ENCODE measurements at places on chromosomes 6 and 20. TPM values are rescaled to one million over a fixed set of nuclear protein-coding genes. Genes with fewer than 3 reads are reported as not detected.

DNA sequence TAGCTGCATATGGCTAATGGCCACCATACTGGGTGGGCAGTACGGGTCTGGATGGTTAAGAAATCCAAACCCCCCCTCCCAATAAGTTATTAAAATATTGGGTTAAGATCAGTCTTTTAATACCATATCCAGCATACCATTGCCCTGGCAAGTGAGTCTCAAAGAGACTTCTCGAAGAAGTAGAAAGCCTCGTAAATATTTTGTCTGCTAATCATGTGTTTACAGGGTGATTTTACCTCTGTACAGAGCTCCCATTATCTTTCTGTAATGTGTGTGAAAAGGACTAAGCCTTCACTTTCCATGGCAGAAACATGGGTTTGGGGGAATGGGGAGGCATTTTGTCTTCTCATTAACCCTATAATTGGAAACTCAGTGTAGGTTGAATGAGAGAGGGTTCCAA lies 174.7 kb upstream of the LAMP5 start:
- no peak for DNase-seq

DNA sequence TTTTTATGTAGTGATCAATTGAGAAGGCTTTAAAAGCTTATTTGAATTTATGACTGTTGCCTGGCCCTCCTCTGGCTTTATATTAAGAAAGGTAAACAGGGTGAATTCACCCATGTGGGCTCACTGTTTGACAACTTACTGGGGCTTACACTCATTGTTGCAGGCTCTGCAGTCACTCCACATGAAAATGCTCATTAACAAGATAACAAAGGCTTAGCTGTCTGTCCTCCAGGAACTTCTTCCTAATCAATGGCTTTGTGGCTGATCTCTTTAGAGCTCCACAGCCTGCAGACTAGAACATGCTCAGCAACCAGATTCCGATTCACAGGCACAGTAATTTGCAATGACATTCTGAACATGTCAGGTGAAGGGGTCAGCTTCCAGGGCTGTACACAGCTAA lies 323.2 kb upstream of the MAN1A1 start:
- DNase-seq = no peak

DNA sequence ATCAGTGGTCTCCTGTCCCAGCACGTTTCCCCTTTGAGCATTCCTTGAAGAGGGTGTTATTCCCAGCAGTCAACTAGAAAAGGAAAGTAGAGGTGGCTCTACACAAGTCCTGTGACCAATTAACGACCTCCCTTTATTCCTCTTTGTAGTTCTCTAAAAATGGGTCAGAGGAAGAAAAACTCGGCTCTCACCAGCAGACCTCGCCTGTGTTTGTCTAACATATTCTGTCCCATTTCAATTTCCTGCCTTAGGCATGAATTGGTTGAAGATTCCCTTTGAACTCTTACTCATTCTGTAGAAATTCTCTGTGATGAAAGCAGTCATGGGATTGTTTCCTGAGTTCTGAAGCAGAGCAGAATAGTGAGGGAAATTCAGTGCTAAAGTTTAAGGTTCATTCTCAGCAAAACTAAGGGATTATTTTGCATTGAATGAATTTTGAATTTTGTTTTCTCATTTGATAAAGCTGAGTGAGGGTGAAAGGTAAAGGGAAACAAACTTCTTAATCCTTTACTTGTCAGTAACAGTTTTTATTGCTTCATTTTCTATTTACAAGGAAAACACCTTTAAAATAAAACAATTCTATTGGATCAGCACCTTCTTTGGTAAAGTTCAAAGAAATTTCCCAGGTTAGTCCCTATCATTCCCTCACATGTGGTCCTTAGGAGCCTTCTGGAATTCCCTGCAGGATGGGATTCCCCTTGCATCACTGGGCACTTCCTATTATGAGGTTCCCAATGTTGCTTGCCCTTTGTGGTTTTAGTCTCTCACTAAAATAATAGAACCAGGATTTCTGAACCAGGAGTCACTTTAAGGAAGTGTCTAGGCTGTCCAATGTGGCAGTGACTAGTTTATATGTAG lies 105.8 kb downstream of the SLX4IP start:
- no peak for DNase-seq

DNA sequence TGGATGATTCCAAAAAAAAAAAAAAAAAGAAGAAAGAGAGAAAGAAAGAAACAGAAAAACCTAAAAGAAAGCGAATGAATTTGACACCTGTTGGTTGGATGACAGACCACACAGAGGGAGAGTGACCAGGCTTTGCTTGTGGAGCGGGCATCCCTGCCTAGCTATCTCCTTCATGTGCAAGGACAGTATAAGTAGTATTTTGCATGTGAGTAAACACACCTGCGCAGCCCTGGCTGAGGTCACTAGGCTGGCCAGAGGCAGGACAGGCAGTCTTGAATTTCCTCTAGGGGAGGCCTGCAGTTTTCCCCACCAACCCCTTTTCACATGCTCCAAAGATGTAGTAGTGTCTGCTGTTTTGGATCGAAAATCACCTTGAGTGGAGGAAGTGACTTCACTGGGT lies 126.4 kb downstream of the CCDC170 start:
- DNase-seq = no peak

GRCh38 chr6:166375013-166375412 lies 7.7 kb downstream of the MPC1 start:
- no peak for DNase-seq

- no peak for DNase-seq
Measured at GRCh38 chr20:13613917-13614316, 24.8 kb downstream of the TASP1 start.

- no peak for DNase-seq
Measured at GRCh38 chr6:139855671-139856311, 481.3 kb upstream of the CITED2 start.

DNA sequence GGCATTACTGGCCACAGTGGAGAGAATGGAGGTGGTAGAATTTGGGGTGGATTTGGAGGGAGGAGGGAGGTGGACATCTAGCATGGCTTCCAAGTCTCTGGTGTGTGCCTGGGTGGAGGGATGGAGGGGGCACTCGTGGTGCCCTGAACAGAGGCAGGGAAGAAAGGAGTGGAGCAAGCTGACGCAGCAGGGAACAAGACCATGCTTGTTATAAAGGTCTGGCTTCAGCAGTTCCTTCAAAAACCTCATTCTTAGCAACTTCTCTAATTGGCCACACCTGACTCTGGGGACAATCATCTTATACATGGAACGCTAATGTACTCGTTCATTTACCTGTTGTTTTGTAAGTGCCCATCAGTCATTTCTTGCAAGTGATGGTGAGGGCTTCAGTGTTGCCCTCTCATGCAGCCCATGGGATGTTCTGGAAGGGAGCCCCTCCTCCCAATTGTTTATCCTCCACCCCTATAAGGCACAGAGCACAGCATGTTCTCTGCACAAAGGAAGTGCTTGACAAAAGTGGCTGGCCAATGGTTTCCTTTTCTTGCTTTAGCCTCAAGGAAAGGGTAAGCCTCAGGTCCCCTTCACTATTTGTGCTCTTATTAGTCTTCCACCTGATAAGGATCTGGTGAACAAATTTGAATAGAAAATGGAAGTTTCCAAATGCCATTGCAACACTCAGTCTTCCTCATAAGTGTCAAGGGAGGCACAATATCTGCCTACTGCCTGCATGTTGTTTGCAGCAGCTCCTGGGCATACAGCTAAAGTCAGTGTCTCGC lies 39.3 kb downstream of the GFOD1 start:
- no peak for DNase-seq

GRCh38 chr6:15623276-15624116 lies 39.3 kb downstream of the DTNBP1 start:
- peak; percentile 46 for DNase-seq

DNA sequence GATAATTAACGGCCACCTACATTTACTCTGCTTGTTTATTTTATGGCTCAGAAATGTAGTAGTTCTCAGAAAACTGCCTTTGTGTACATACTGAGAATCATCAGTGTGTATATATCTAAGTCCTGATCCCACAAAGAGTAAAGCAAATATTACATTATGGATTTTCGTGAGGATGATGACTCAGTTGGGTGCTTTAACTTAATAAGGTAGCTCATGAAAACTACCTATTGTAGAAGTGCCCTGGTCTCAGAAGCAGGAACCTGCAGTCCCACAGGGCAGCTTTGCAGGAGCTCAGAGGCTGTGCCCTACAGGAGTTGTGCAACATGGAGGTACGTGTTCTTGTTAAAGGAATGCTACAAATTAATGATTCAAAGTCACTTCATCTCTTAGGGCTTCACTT lies 108.2 kb downstream of the PLG start:
- no peak for DNase-seq

DNA sequence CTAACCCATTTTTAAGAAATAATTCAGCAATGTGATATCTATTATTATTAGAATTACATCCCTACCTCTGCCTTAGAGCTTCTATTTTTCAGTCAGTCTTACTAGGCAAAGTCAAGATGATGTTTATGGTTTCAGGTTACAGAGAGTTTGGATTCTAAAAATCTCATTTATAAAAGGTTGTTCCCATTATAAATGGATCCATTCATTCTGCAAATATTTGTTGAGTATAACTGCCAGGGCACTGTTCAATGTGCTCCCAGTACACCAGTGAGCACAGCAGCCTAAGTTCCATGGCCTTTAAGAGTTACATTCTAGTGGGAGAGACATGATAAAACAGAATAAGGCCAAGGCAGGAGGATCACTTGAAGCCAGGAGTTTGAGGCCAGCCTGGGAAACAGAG lies 75.9 kb upstream of the EYA4 start:
- no peak for DNase-seq

DNA sequence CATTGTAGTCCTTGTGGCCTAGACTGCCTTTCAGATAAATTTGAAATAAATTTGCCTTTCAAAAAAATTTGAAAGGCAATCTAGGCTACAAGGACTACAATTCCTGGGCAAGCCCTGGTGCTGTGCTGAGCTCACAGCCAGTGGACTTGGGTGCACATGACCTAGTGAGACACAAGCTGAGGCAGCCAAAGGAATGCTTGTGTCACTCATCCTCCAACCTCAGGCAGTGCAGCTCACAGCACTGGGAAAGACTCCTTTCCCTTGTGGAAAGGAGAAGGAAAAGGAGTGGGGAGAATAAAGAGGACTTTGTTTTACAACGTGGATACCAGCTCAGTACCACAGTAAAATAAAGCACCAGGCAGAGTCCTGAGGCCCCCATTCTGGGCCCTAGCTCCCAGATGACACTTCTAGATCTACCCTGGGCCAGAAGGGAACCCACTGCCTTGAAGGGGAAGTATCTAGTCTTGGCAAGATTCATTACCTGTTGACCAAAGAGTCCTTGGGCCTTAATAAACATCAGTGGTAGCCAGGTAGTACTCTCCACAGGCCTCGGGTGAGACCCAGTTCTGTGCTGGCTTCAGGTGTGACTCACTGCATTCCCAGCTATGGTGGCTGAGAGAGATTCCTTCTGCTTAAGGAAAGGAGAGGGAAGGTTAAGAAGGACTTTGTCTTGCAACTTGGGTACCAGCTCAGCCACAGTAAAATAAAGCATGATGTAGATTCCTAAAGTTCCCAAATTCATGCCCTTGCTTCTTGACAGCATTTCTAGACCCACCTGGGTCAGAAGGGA lies 659.7 kb upstream of the FLRT3 start:
- no peak for DNase-seq

- DNase-seq = peak; percentile 42
Measured at GRCh38 chr6:3825331-3825831, 23.8 kb upstream of the FAM50B start.

- DNase-seq = no peak
Measured at GRCh38 chr6:125944434-125944816, 12.1 kb upstream of the HINT3 start.

- DNase-seq = no peak
Measured at GRCh38 chr20:40326784-40327183, 362.3 kb downstream of the MAFB start.

GRCh38 chr20:63767886-63768285 lies 28.3 kb downstream of the SLC2A4RG start:
- peak; percentile 60 for DNase-seq

The CGAS gene
- 3.9 TPM for total RNA-seq

The THBD gene
- total RNA-seq = 2.7 TPM

The SLC35F1 gene
- 49.6 TPM for total RNA-seq

The TTK gene
- 14.0 TPM for total RNA-seq

The TFB1M gene
- 26.8 TPM for total RNA-seq

The POU5F1 gene
- not detected for total RNA-seq

The ANKRD66 gene
- 0.27 TPM for total RNA-seq

The SNX3 gene
- 98.4 TPM for total RNA-seq

The RHAG gene
- 0.64 TPM for total RNA-seq

The NR2E1 gene
- not detected for total RNA-seq

The AARS2 gene
- total RNA-seq = 14.7 TPM
